ENCODE measurements at places on chromosomes 2 and 18.
A peak's percentile ranks its signal among the peaks of the same experiment; 100 is the strongest.

GRCh38 chr2:129872446-129872845, 107.0 kb upstream of the RAB6C start:
- no peaks in the 10 kb centered on the region for H3K36me3 ChIP-seq
- no peak overlapping the region for H3K27ac ChIP-seq

- H3K27me3 ChIP-seq: no peaks in the 10 kb centered on the region
- DNase-seq: no peak
- no peak overlapping the region for H3K27ac ChIP-seq
- no peaks in the 10 kb centered on the region for H3K36me3 ChIP-seq
- H3K4me3 ChIP-seq: no peak overlapping the region
These were observed 215.3 kb upstream of the APCDD1 start for GRCh38 chr18:10239103-10239502.

- H3K4me1 ChIP-seq: peaks cover 4% of the 10 kb centered on the region
- no peaks in the 10 kb centered on the region for H3K27me3 ChIP-seq
These were observed 844 bp upstream of the VSNL1 start for GRCh38 chr2:17539611-17540092.

- no peaks in the 10 kb centered on the region for H3K4me1 ChIP-seq
- H3K36me3 ChIP-seq: no peaks in the 10 kb centered on the region
- no peak overlapping the region for H3K4me3 ChIP-seq
- H3K27me3 ChIP-seq: no peaks in the 10 kb centered on the region
These were observed 130.6 kb downstream of the ATP9B start for GRCh38 chr18:79199691-79200374.

- no peak overlapping the region for H3K27ac ChIP-seq
- no peak overlapping the region for H3K4me3 ChIP-seq
- DNase-seq: no peak
- H3K36me3 ChIP-seq: peaks cover 31% of the 10 kb centered on the region
- H3K27me3 ChIP-seq: no peaks in the 10 kb centered on the region
These were observed 22.4 kb downstream of the USP40 start for GRCh38 chr2:233544200-233544610.

- H3K27me3 ChIP-seq: no peaks in the 10 kb centered on the region
- DNase-seq: no peak
- no peaks in the 10 kb centered on the region for H3K36me3 ChIP-seq
These were observed 70.9 kb downstream of the ZNF385B start for GRCh38 chr2:179790235-179791217.

GRCh38 chr2:60852282-60852860, 29.0 kb upstream of the REL start:
- no peak for DNase-seq
- no peaks in the 10 kb centered on the region for H3K36me3 ChIP-seq
- no peaks in the 10 kb centered on the region for H3K27me3 ChIP-seq
- H3K4me1 ChIP-seq: no peaks in the 10 kb centered on the region

GRCh38 chr2:216405588-216405987, 6.7 kb upstream of the SMARCAL1 start:
- no peak for DNase-seq
- no peaks in the 10 kb centered on the region for H3K27me3 ChIP-seq
- no peak overlapping the region for H3K4me3 ChIP-seq
- no peaks in the 10 kb centered on the region for H3K36me3 ChIP-seq
- no peak overlapping the region for H3K27ac ChIP-seq
- no peaks in the 10 kb centered on the region for H3K4me1 ChIP-seq

GRCh38 chr2:97774425-97774824, 61.0 kb downstream of the ZAP70 start:
- H3K27me3 ChIP-seq: no peaks in the 10 kb centered on the region
- no peaks in the 10 kb centered on the region for H3K4me1 ChIP-seq
- DNase-seq: no peak
- H3K27ac ChIP-seq: no peak overlapping the region
- H3K36me3 ChIP-seq: no peaks in the 10 kb centered on the region

DNA sequence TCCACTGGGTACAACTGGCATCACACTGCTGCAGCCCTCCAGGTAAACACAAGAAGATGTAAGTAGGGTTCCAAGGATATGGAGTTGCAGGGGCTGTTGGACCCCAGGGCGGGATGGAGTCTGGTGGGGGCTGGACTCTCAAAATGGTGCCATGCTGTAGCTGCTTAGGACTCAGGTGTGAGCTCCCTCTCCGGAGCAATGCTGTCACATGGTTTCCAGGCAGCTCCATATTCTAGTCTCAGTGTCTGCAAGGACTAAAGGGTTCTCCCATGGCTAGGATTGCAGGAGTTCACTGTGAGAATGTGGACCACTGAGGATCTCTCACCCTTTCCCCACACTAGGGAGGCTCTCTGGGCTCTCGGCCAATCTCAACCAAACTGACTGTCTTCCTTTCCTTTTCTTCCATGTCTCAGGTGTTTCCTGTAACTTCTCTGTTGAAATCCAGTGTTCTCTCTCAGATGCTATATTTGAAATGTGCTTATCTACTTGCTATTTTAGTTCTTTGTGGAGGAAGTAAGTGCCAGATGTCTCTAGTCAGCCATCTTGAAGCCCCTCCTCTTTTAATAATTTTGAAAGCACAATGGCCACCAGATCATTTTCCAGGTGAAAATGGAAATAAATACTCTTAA, 57.6 kb downstream of the CCNT2 start:
- no peaks in the 10 kb centered on the region for H3K4me1 ChIP-seq
- no peaks in the 10 kb centered on the region for H3K27me3 ChIP-seq
- H3K36me3 ChIP-seq: no peaks in the 10 kb centered on the region

DNA sequence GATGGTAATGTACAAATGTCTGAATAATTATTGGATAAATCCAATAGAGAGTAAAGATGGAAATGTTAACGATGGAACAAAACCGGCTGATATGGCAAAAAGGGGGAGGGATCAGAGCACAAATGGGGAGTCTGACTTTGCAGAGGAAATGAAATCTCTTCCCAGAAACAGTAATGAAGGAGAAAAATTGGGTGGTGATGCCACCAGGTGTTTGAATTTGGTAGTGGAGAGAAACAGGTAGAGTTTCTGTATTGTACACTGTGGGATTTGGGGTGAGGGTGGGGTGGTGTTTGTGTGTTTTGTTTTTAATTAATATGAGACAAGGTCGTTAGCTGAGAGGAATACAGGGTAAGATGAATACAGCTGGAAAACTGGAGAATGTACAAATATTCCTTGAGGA, 20.4 kb upstream of the XDH start:
- no peaks in the 10 kb centered on the region for H3K4me1 ChIP-seq
- no peak overlapping the region for H3K27ac ChIP-seq
- H3K27me3 ChIP-seq: no peaks in the 10 kb centered on the region
- no peak overlapping the region for H3K4me3 ChIP-seq
- DNase-seq: no peak
- H3K36me3 ChIP-seq: no peaks in the 10 kb centered on the region

DNA sequence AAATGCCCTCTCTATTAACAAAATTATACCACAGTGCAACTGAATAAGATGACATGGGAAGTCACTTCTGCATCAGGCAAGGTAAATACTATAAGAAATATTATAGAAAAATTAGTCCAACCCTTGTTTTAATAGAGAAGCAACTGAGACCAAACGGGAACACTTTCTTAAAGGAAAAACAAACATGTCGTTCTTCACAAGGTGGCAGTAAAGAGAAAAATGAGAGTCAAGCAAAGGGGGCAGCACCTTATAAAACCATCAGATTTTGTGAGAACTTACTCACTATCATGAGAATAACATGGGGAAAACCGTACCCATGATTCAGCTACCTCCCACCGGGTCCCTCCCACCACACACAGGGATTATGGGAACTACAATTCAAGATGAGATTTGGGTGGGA, 481.7 kb upstream of the CRIM1 start:
- no peak for DNase-seq
- no peak overlapping the region for H3K27ac ChIP-seq
- H3K4me1 ChIP-seq: no peaks in the 10 kb centered on the region
- no peak overlapping the region for H3K4me3 ChIP-seq
- no peaks in the 10 kb centered on the region for H3K27me3 ChIP-seq
- H3K36me3 ChIP-seq: no peaks in the 10 kb centered on the region

DNA sequence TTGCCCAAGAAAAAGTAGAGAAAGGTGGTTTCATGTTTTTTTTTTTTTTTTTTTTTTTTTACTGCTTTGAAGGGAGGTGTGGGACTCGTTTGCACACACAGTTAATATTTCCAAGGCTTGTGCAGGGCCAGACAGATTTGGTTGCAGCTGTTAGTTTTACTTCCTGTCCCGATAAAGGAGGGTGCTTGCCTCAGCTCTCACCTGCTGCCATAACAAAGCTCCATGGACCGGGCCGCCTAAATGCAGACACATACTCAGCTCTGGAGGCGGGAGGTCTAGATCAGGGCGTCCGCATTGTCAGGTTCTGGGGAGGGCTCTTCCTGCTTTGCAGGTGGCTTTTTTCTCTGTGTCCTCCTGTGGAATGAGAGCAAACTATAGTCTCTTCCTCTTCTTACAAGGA, 69.9 kb downstream of the ODC1 start:
- no peaks in the 10 kb centered on the region for H3K4me1 ChIP-seq
- H3K4me3 ChIP-seq: no peak overlapping the region
- no peak overlapping the region for H3K27ac ChIP-seq
- no peaks in the 10 kb centered on the region for H3K36me3 ChIP-seq
- no peak for DNase-seq

GRCh38 chr2:228767196-228767595, 503.9 kb downstream of the PID1 start:
- H3K4me3 ChIP-seq: no peak overlapping the region
- no peaks in the 10 kb centered on the region for H3K27me3 ChIP-seq
- H3K4me1 ChIP-seq: no peaks in the 10 kb centered on the region
- no peaks in the 10 kb centered on the region for H3K36me3 ChIP-seq

GRCh38 chr2:100730290-100730868, 89.6 kb upstream of the NPAS2 start:
- no peak overlapping the region for H3K4me3 ChIP-seq
- no peak overlapping the region for H3K27ac ChIP-seq

DNA sequence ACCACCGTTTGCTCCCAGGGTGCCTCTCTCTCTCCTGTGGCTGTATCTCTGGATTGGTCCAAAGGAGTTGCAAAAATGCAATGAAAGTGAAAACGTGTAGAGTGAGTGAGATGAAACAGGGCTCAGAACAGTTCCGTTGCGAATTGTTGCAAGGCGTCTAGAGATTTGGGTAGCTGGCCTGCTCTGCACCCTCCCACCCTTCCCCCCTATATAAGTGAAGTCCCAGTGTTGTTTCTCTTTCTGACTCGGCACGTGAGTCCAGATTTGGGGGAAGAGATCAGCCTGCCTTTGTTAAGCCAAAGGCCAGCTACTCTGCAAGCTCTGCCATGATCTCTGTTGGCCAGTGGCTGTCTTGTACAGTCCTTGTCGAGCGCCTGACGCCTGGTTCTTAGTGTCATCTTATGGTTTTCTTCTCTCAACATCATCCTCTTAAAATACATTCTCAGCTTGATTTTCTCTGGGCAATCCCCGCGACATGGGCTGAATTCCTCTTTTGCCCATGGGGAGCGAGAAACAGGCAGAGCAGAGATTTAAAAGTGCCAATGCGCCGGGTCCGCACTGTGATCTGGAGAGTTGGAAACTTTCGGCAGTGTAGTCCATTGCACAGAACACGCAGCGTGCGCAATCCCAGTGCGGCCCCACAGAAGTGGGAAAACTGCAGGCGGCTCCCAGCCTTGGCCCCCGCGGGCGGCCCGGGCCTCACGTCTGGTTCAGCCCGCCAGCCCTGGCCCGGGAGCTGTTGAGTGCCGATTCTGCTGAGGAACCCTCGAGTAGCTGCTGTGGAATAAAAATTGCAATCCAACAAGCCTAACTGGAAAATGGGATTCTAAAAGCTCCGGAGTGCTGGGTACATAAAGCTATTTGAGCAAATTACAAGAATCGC, 9.3 kb downstream of the MEIS1 start:
- no peaks in the 10 kb centered on the region for H3K4me1 ChIP-seq
- no peak overlapping the region for H3K4me3 ChIP-seq
- H3K27ac ChIP-seq: peak overlapping the region; percentile 59
- no peaks in the 10 kb centered on the region for H3K36me3 ChIP-seq
- no peaks in the 10 kb centered on the region for H3K27me3 ChIP-seq
- no peak for DNase-seq

GRCh38 chr2:203909261-203909967, 27.1 kb upstream of the ICOS start:
- H3K36me3 ChIP-seq: no peaks in the 10 kb centered on the region
- H3K27me3 ChIP-seq: no peaks in the 10 kb centered on the region
- H3K27ac ChIP-seq: no peak overlapping the region
- peaks cover 11% of the 10 kb centered on the region for H3K4me1 ChIP-seq
- H3K4me3 ChIP-seq: no peak overlapping the region
- DNase-seq: no peak

GRCh38 chr2:112636605-112637288, 9.0 kb upstream of the SLC20A1 start:
- no peak overlapping the region for H3K4me3 ChIP-seq
- H3K27ac ChIP-seq: no peak overlapping the region
- H3K36me3 ChIP-seq: no peaks in the 10 kb centered on the region
- no peak for DNase-seq
- H3K4me1 ChIP-seq: no peaks in the 10 kb centered on the region

- H3K27ac ChIP-seq: no peak overlapping the region
- DNase-seq: no peak
- H3K4me1 ChIP-seq: no peaks in the 10 kb centered on the region
These were observed 19.2 kb upstream of the ASXL2 start for GRCh38 chr2:25897506-25897905.

DNA sequence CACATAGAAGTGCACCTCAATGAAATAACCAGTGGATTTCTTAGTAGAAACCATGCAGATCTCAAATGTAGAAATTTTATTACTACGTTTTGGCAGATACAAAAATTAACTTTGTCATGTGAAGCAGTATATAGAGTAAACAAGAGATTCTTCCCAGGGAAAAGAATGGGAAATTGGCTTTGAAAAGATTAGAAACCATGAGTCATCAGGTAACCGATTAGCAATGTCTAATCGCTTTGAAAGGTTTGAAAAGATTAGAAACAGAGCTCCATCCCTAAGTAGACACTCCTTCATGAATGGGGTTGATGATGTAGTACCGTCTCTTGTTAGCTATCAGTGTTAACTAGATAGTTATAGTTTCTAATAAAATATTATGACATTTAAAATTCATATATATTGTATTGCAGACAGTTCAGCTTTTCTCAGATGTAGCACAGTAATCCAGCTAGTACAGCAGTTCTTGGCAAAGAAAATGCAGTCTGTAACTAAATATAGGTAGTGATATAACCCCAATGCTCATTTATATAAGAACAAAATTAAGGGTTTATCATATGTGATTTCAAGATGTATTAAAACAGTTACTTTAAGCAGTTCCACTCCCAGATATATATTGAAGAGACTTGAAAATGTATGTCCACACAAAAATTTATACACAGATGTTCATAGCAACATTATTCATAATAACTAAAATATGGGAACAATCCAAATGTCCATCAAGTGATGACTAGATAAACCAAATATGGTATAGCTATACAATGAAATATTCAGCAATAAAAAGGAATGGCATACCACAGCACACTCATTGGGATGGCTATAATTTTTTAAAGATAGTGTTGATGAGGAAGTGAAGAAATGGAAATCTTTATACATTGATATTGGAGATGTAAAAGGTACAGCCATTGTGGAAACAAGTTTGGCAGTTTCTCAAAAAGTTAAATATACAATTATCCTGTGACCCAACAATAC, 113.9 kb downstream of the PTPN4 start:
- no peak for DNase-seq
- H3K36me3 ChIP-seq: no peaks in the 10 kb centered on the region
- no peak overlapping the region for H3K4me3 ChIP-seq
- no peaks in the 10 kb centered on the region for H3K4me1 ChIP-seq
- H3K27ac ChIP-seq: no peak overlapping the region

Measured in right lobe of liver (tissue), 6 donors.